T follicular helper cell (primary cell): ENCODE measurements at places on chromosomes 13 and 19.

- no peak for DNase-seq
Measured at GRCh38 chr13:111095031-111095840, 19.9 kb upstream of the ARHGEF7 start.

DNA sequence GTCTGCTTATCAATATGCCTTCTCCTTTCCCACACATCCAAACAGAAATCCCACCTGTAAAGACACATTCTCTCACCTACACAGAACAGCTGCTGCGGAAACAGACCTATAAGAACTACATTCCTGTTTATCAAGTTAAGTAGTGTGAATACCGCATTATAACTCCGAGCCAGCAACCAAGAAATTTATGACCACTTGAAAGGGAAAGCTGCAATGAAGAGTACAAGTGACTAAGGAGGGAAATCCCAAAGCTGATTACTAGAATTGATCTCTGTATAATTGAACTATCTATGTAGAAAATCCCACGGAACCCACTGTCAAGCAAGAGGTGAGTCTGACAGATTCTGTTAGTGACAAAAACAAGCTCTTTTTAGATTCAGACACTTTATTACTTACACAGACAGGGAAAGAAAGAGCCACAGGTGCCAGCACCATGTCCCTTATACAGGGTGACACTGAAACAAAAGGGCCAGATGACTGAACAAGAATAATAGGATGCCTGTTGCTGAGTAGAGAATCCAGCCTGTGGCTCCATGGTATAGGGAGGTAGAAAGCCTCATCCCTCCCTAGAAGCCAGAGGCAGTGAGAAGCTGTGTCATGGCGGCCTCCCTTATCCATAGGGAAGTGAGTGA, 1.6 kb upstream of the IGFL4 start:
- DNase-seq: no peak

GRCh38 chr13:106560821-106561220, 7.1 kb downstream of the ARGLU1 start:
- DNase-seq: no peak

- DNase-seq: no peak
Measured at GRCh38 chr19:38528213-38528755, 89.5 kb downstream of the MAP4K1 start.

DNA sequence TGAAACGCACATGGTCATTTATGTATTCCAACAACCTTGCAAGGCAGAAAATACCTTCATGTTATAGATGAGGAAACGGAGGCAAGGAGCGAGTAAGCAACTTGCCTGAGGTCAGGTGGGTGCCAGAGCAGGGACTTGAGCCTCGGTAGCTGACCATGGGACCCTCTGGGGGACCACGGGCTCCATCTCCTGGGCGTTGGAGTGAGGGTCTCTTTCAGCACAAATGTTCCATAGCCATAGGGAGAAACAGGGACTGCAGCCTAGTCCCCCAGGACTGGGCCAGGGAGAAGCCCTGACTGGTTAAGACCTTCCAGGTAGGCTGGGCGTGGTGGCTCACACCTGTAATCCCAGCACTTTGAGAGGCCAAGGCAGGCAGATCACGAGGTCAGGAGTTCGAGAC, 38.4 kb upstream of the ADGRE5 start:
- no peak for DNase-seq

DNA sequence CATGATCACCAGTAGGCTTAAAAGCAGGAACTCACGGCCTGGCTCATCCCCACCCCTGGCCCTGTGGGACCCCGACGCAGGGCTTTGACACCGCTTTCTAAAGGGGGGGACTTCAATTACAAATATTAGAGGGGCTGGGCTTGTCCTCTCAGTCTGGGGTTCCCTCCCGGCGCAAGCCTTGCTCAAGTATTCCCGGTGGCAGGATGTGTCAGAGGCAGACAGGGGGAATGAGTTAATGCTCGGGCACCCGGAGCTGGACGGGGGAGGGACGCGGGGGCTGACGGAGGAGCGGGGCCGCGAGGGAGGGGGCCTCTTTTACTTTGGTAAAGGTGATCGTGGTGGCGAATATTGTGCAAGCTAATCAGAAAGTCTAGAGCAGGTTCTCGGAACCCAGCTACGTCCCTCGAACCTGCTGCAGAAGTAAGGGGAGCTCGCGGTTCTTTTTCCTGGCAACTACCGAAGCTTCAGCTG, 1.1 kb downstream of the FGF14 start:
- no peak for DNase-seq

DNA sequence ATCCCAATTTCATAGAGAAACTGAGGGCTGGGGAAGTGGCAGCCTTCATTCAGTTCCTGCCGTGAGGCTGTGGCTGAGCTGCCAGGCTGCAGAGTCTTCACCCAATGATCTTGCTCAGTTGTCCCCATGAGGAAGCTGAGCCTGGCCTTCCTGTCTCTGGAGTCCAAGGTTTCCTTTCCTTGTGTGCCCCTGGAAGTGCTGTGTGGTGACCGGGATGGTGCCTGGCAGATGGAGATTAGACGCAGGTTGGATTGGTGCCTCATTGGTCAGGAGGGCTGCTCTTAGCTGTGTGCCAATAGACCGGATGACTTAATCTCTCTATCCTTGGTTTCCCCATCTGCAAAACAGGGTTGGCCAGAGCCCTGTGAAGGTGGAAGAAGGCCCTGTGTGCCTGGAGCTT, 24.6 kb downstream of the DNM2 start:
- no peak for DNase-seq

GRCh38 chr13:106477303-106477702, 58.2 kb downstream of the EFNB2 start:
- no peak for DNase-seq

DNA sequence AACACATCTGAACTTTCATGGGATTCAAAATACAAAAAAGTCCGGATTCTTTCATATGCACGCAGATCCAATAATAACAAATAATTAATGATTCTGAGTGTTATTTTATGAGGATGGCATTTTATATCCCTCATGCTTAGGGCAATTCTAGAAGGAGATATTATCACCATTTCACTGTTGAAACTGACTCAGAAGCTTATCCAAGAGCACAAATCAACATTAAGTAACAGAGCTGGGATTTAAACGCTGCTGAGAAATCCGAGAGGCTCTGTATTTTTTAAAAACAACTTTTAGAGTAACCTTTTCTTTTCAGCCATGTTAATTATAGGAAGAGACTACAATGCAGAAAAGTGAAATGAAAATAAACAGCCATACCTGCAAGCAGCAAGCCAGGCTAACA, 30.3 kb downstream of the ATP7B start:
- DNase-seq: no peak

DNA sequence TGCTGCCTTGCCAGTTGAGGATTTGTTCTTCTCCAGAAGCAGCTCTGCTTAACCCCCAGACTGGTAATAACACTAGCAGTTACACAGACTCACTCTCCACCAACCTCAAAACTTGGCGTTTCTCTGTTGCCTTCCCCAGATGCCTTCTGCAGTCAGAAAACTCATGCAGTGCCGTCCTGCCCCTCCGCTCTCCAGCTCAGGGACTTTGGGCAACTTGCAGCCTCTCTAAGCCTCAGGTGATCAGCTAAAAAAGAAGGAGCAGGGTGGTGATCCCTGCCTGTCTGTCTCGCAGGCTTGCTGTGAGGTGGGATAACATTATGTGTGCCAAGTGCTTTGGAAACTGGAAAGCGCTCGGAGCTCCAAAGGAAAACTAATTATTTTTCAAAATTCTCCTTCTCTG, 391.6 kb downstream of the HS6ST3 start:
- no peak for DNase-seq

- peak; percentile 37 for DNase-seq
Measured at GRCh38 chr19:10565028-10565566, 713 bp downstream of the KRI1 start.

DNA sequence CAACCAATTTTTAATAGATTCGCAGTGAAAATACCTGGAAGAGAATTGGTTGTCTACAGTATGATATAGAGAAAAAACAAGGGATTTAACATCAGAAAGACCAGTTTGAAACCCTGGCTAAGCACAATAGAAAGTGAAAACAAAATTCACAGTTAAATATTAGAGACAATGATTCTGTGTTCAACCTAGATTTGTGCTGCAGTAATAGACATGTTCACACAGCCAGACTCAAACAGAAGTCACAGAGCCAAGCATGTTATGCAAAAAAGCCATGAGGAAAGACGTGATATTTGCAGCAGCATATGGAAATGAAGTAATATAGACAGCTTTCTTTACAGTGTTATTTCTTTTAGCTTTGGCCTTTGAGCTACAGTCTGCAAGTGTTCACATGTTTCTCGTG, 48.1 kb downstream of the SCEL start:
- no peak for DNase-seq

- DNase-seq: no peak
Measured at GRCh38 chr13:109509154-109509900, 277.1 kb downstream of the IRS2 start.

- no peak for DNase-seq
Measured at GRCh38 chr19:5530701-5531100, 37.1 kb downstream of the TINCR start.

DNA sequence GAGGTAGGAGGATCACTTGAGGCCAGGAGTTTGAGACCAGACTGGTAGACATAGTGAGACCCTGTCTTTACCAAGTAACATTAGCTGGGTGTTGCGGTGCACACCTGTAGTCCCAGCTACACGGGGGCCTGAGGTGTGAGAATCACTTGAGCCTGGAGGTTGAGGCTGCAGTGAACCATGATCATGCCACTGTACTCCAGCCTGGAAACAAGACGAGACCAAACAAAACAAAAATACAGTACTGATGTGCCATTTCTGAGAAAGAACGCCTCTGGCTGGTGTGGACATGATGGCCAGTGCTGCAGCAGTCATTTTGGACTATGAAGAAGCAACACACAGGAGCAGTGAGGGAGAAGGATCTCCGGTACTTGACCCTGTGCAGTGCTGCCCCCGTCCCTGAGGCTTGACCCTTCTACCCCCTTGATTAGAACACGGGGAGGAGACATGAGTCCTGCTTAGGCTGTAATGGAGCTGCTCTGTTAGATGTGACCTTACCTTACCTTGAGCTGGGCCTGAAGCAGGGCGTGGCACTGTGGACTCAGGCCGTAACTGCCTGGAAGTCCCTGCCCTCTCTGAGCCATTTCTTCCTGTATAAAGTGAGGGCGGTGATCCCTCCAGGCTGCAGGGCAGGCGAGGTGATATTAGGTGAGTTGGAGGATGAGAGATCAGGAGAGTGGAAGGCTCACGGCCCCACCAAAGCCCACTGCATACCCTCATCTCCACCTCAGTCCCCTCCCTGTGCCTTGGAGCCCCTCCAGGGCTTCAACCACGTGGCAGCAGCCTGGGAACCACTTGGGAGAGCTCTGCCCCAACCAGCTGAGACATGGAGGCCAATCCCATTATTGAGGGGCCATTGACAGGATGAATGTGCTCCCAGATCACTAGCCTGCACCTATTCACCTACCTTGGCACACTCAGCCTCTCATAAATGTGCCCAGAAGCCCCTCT, 5.9 kb downstream of the RPL18A start:
- DNase-seq: no peak

GRCh38 chr19:47506459-47506858, 8.4 kb downstream of the NAPA start:
- no peak for DNase-seq

- no peak for DNase-seq
Measured at GRCh38 chr13:38394777-38395496, 45.3 kb downstream of the UFM1 start.

DNA sequence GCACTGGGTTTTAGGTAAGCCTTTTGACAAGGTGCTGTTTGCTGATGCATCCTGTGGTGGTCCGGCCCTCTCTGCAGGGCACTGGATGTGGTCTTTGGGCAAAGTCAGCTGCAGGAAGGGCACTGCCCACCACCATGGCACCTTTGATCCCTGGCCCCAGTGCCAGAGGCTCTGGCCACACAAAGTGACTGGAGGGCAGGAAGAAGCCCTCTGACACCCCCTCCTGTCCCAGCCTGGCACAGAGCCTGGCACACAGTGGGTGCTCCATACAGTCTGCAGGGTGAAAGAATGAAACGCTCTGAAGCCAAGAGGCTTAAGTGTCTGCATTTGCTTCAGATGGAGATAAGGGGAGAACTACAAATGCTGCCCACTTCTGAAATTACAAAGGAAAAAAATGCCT, 47.6 kb upstream of the CNMD start:
- no peak for DNase-seq

DNA sequence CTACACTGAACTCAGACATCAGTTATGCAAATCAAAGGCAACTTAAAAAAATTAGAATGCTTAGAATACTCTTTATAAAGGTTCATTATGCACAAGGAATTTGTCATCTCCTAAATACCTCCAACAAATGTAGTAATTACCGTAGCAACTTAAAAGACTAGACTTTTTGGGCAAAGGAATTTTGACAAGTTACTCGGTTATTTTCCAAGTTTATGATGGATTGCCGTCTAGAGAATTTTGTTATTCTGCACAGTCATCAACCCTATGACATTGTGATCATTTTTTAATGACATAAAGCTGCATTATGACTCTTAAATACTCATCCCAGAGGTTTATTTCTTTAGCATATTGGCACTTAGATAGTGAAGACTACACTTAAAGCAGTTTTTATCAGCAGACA, 71.9 kb downstream of the TRPC4 start:
- no peak for DNase-seq

DNA sequence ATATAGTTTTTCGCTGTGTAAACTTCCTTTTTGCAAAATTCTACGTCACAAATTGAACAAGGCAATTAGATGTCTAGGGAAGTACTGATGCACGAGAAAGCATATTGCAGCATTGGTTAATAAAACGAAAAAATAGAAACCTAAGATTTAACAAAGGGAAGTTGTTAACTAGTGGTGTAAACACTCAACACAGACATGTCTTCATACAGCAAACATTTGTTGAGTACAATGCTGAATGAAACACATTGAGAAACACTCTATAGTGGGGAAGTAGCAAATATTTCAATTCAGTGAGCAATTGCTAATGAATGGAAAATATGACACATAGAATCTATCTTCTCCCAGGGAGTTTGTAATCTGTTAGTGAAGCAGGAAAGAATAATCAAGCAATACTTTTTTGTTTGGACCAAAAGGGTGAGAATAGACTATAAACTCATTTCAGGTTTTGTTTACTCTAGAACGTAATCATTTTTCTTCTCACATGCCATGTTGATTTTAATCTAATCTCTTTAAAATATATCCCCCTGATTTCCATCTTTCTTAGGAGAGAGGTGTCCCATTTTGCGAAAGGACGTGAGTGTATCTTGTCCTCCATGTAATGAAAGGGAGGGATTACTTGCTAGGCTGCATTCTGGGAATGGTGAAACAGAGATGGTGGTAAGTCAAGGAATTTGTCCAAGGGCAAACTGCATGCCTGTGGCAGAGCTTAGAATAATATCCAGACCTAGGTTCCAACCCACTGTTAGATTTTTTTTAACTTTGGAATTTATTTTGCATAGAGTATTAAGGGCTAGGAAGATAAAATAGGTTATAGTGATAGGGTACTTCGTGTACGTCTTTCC, 1.7 kb upstream of the ANKRD10 start:
- DNase-seq: no peak

DNA sequence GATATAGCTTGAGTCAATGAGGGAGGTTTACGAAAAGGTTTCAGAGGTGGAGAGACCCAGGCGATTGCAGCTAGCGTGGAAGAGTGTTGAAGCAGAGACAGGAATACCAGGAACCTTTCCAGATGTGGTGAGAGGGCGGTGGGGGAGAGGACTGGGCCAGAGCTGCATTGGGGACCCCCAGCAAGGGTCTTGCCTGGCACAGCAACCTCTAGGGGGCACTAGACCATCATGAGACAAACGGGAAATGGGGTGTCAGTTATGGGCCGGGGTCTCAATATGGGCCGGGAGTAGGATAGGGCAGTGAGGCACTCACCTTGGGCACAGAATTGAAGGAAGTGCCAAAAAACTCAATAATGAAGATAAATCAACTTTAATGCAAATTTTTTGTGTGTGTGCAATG, 2.1 kb upstream of the LRP3 start:
- no peak for DNase-seq

- no peak for DNase-seq
Measured at GRCh38 chr19:3774621-3775373, 2.8 kb upstream of the RAX2 start.

GRCh38 chr13:94188201-94188854, 291.2 kb downstream of the DCT start:
- DNase-seq: no peak
